NCI-H2107 (cell line): ENCODE measurements at places on chromosomes 7 and 10.

DNA sequence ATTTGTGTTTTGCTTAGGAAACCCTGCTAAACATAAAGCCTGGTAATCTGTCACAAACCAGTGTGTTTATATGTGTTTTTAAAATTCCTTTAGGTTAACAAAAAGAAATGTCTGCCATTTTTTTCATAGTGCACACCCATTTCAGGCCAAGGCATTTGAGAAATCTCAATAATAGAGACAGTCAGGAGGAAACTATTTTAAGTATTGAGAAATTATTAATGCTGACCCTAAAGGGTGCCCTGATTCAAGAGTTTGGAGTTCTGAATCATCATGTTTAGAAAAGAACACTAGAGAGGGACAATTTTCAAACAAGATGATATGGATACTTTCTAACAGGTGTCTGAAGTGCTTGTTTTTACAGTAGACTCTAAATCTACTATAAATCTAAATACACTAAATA, 28.7 kb downstream of the MALRD1 start:
- no peak for DNase-seq

- DNase-seq, result no peak
These were observed 606 bp upstream of the RABGEF1 start for GRCh38 chr7:66739953-66740301.

DNA sequence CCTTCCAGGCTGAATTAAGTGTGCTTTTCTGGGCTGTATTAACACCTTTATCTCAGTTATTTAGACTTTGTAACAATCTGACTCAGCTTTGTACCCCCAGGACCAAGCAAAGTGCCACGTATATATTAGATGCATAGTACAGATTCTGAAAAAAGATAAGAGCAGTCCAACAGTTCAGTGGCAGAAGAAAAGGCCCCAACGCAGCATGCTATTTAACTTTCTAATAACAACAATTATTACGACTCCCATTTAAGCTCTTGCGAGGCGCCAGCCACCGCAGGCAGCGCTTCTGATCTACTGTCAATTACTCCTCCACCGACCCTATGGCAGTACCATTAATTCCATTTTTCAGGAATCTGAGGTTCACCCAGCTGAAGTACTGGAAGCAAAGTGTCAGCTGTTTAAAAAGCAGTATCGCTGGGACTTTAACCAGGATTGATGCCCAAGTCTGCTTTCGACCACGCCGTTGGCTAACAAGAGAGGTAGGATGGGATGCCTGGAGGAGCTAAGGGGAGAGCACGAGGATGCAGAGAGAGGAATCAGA, 638 bp downstream of the LIPA start:
- DNase-seq, result no peak

- no peak for DNase-seq
These were observed 113.0 kb downstream of the PDE1C start for GRCh38 chr7:31957090-31957720.
